ENCODE measurements at places on chromosomes 5 and 9. TPM values are rescaled to one million over a fixed set of nuclear protein-coding genes. Genes with fewer than 3 reads are reported as not detected.
A peak's percentile ranks its signal among the peaks of the same experiment; 100 is the strongest.

GDA gene
- 0.58 TPM for total RNA-seq

DCTN3 gene
- 76.7 TPM for total RNA-seq

KIAA1958 gene
- 26.9 TPM for total RNA-seq

PCDHGB6 gene
- 75.7 TPM for total RNA-seq

TLX3 gene
- total RNA-seq, result not detected

ZNF454 gene
- total RNA-seq, result 1.2 TPM

CCDC183 gene
- 25.1 TPM for total RNA-seq

CDC20B gene
- total RNA-seq, result 0.16 TPM

OR2K2 gene
- total RNA-seq, result not detected

HSPB3 gene
- not detected for total RNA-seq

MIGA2 gene
- total RNA-seq, result 36.2 TPM

PFN3 gene
- not detected for total RNA-seq

CDO1 gene
- total RNA-seq, result 13.1 TPM

GRCh38 chr9:19186232-19186631 lies 44.3 kb upstream of the DENND4C start:
- no peak overlapping the region for H3K4me3 ChIP-seq
- no peaks in the 10 kb centered on the region for H3K27me3 ChIP-seq
- DNase-seq, result no peak
- peaks cover 24% of the 10 kb centered on the region for H3K4me1 ChIP-seq

GRCh38 chr9:80489329-80489728 lies 917.6 kb downstream of the TLE4 start:
- no peak for DNase-seq
- H3K4me1 ChIP-seq, result peaks cover 15% of the 10 kb centered on the region
- no peak overlapping the region for H3K4me3 ChIP-seq

- H3K27me3 ChIP-seq, result no peaks in the 10 kb centered on the region
- H3K36me3 ChIP-seq, result no peaks in the 10 kb centered on the region
- H3K4me1 ChIP-seq, result peaks cover 3% of the 10 kb centered on the region
- H3K27ac ChIP-seq, result no peak overlapping the region
- no peak for DNase-seq
Observed at GRCh38 chr9:89519366-89519805, 21.5 kb upstream of the SEMA4D start.

DNA sequence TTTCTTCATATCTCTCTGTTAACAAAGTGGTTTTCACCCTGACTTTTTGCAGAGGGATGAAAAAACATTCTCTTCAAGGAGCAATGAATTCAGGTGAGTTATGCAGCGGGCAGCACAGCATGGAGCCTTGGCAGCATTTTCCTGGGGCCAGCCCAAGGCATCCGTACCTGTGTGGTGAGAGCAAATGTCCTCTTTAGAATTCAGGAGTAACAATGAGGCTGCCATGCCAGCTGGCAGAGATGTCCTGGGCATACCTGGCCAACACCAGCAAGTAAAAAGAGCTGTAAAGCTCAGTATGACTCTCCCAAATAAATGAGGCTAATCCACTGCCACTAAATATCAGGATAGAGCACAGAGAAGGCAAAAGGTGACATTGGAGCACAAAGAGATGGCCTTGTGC lies 277.6 kb upstream of the TRPC7 start:
- no peaks in the 10 kb centered on the region for H3K4me1 ChIP-seq
- H3K4me3 ChIP-seq, result no peak overlapping the region
- no peaks in the 10 kb centered on the region for H3K36me3 ChIP-seq
- H3K27me3 ChIP-seq, result no peaks in the 10 kb centered on the region
- no peak overlapping the region for H3K27ac ChIP-seq

GRCh38 chr9:15755660-15756059 lies 202.8 kb downstream of the CCDC171 start:
- DNase-seq, result no peak
- H3K27ac ChIP-seq, result no peak overlapping the region
- H3K27me3 ChIP-seq, result no peaks in the 10 kb centered on the region
- no peak overlapping the region for H3K4me3 ChIP-seq

GRCh38 chr9:106930477-106930876 lies 67.5 kb downstream of the ZNF462 start:
- no peak for DNase-seq
- H3K27ac ChIP-seq, result no peak overlapping the region
- H3K27me3 ChIP-seq, result no peaks in the 10 kb centered on the region

DNA sequence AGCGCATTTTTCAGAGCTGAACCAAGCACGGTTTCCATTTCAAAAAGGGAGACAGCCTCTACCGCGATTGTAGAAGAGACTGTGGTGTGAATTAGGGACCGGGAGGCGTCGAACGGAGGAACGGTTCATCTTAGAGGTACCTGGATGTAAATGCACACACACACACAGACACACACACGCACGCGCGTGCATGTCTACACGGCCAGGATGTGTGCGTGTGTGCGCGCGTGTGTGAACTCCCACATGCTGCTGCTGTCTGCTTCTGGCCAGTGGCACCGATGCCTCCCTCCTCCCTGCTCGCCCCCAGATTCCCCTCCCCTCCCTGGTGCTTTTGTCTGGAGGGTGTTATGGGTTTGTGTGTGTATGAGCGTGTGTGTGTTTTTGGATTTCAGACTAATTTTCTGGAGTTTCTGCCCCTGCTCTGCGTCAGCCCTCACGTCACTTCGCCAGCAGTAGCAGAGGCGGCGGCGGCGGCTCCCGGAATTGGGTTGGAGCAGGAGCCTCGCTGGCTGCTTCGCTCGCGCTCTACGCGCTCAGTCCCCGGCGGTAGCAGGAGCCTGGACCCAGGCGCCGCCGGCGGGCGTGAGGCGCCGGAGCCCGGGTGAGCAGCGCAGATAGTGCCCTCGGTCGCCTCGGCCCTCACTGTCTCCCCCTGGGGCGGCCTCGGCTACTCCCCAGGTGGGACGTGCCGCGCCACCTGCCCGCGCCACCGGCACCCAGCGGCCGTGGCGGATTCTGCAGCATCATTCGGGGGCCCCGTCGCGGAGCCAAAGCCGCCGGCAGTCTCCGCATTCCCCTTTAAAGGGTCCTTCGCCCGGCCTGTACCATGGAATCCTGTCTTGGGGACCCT lies at the start of gene NTRK2:
Gene NTRK2 (plus strand): TSS at position 442 of the 850 bp plus-strand sequence. CDS start 1,020 bp downstream, outside the sequence.
- peaks cover 35% of the 10 kb centered on the region for H3K4me1 ChIP-seq
- H3K4me3 ChIP-seq, result peak within 1 kb of the TSS; percentile 81
- DNase-seq, result peak; percentile 22
- H3K27ac ChIP-seq, result peak within 1 kb of the TSS; percentile 89
- H3K36me3 ChIP-seq, result peaks cover 5% of the 10 kb centered on the region
- peaks cover 26% of the 10 kb centered on the region for H3K27me3 ChIP-seq

- peaks cover 28% of the 10 kb centered on the region for H3K27me3 ChIP-seq
- H3K4me1 ChIP-seq, result peaks cover 5% of the 10 kb centered on the region
- DNase-seq, result no peak
- H3K4me3 ChIP-seq, result no peak overlapping the region
- H3K27ac ChIP-seq, result no peak overlapping the region
- no peaks in the 10 kb centered on the region for H3K36me3 ChIP-seq
Observed at GRCh38 chr5:169827769-169828168, 152.5 kb downstream of the INSYN2B start.

GRCh38 chr9:127075624-127076372 lies 46.6 kb downstream of the ANGPTL2 start:
- H3K4me1 ChIP-seq, result peaks cover 9% of the 10 kb centered on the region
- DNase-seq, result no peak
- peaks cover 20% of the 10 kb centered on the region for H3K36me3 ChIP-seq
- H3K27ac ChIP-seq, result peak overlapping the region; percentile 45
- H3K4me3 ChIP-seq, result no peak overlapping the region

DNA sequence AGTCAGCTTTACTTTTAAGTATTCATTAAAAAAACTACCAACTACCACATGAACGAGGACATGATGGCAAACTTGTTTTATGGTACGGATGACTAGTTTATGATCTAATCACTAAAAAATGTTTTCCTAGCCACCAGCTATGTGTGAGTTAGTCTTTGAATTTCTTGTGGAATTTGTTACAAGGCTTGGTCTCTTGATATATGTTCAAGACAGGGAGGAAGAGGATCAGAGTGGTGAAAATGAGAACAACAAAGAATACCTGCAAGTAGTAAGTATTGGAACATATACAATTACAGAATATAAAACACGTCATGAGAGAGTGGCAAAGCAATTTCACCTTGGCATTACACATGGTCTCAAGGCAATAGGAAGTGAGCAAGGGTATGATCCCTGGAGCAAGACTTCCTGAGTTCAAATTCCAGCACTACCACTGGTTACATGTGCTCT lies 548.6 kb upstream of the TLE4 start:
- no peak overlapping the region for H3K27ac ChIP-seq
- no peaks in the 10 kb centered on the region for H3K36me3 ChIP-seq

DNA sequence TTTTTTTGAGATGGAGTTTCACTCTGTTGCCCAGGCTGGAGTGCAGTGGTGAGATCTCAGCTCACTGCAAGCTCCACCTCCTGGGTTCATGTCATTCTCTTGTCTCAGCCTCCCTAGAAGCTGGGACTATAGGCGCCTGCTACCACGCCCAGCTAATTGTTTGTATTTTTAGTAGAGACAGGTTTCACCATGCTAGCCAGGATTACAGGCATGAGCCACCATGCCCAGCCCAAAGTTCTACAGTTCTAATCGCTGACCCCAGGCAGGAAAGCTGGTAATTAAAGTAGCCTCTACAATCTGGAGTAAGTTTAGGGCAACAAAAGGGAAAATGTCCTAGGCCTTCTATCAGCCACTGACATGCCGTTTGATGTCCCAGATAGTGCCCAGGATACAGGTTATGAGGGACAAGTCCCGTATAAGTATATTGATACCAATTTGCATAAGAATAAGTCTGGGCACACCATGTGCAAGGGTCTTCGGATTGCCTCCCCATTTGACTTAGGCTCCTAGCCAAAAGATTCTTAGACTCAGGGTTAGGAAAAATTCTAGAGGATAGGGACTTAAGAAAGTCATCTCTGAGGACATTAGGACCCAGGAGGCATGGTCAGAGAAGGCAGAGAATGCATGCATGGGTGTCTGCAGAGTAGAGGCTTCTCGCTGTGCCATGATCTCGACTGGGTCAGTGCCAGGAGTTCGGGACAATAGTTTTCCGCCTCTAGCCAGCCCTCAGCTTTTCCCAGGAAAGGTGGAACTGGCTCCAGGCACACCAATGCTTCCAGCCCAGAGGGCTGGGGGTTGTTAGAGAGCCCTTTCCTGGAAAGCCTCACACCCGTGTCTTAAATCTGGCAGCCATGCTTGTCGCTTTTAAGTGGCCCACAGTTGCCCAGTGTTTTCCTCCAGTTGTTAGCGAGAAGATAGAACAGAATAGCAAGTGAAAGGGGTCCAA lies 1111.1 kb downstream of the TAF11L14 start:
- H3K4me1 ChIP-seq, result no peaks in the 10 kb centered on the region
- H3K4me3 ChIP-seq, result no peak overlapping the region
- H3K27ac ChIP-seq, result no peak overlapping the region
- no peaks in the 10 kb centered on the region for H3K27me3 ChIP-seq

GRCh38 chr9:100108559-100108958 lies 9.5 kb downstream of the INVS start:
- no peak overlapping the region for H3K4me3 ChIP-seq
- no peak overlapping the region for H3K27ac ChIP-seq
- H3K36me3 ChIP-seq, result peaks cover 5% of the 10 kb centered on the region

GRCh38 chr9:13744261-13744901 lies 464.9 kb upstream of the MPDZ start:
- no peaks in the 10 kb centered on the region for H3K36me3 ChIP-seq
- no peaks in the 10 kb centered on the region for H3K27me3 ChIP-seq
- H3K4me1 ChIP-seq, result peaks cover 18% of the 10 kb centered on the region
- no peak for DNase-seq

GRCh38 chr5:176369934-176370711 lies 4.8 kb downstream of the ARL10 start:
- H3K27me3 ChIP-seq, result no peaks in the 10 kb centered on the region
- H3K4me3 ChIP-seq, result no peak overlapping the region
- no peak overlapping the region for H3K27ac ChIP-seq
- H3K4me1 ChIP-seq, result peaks cover 13% of the 10 kb centered on the region
- H3K36me3 ChIP-seq, result peaks cover 26% of the 10 kb centered on the region

GRCh38 chr5:175146733-175147132 lies 297.2 kb downstream of the DRD1 start:
- H3K4me1 ChIP-seq, result no peaks in the 10 kb centered on the region
- DNase-seq, result no peak
- H3K4me3 ChIP-seq, result no peak overlapping the region
- no peaks in the 10 kb centered on the region for H3K27me3 ChIP-seq
- no peaks in the 10 kb centered on the region for H3K36me3 ChIP-seq

DNA sequence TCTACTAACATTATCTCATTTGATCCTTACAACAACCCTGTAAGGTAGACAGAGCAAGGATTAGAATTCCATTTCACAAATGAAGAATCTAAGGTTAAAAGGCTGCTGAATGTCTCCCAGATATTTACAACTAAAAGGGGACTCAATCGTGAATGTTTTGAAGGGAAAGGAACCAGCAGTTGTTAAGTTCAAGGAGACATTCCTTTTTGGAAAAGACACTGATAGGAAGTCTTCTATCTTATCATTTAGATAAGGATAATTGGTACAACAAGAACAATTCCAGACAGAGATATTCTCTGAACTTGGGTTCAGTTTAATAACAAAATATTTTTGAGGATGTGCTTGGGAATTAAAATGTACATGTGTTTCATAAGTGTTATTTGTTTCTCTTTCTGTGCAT lies 37.5 kb upstream of the CER1 start:
- H3K27ac ChIP-seq, result no peak overlapping the region
- no peak overlapping the region for H3K4me3 ChIP-seq
- no peak for DNase-seq

DNA sequence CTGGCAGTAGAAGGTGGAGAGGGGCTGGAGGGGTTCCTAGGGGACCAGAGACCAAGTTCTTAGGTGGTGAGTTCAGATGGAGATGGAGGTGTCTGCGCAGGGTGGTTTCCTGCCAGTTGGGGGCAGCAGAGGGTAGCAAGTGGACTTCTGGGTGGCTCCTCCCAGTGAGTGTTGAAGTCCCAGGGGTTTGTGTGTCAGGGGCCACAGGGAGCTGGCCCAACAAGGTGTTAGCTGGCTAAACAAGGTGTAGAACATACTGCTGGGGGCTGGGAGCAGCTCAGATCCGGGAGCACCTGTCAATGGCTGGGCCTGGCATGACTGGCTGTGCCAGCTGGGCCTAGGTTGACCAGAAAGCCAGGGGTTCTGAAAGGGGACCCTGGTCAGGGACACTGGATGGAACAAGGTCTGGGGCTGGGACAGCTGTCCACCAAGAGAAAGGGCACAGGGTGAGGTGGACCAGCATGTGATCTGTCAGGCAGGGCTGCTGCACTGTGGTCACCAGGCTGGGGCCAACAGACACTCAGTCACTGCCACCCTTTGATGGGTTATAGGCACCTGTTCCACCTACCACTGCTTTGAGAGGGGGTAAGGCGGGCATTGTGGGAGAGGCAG lies 35.6 kb downstream of the DAB2IP start:
- H3K4me3 ChIP-seq, result no peak overlapping the region
- peaks cover 17% of the 10 kb centered on the region for H3K4me1 ChIP-seq
- no peaks in the 10 kb centered on the region for H3K27me3 ChIP-seq
- peak; percentile 72 for DNase-seq
- H3K36me3 ChIP-seq, result peaks cover 3% of the 10 kb centered on the region
- H3K27ac ChIP-seq, result no peak overlapping the region

- H3K4me3 ChIP-seq, result no peak overlapping the region
- no peak for DNase-seq
- H3K4me1 ChIP-seq, result peaks cover 9% of the 10 kb centered on the region
- no peaks in the 10 kb centered on the region for H3K27me3 ChIP-seq
Observed at GRCh38 chr5:14327624-14328023, 184.5 kb downstream of the TRIO start.
